ENCODE measurements at places on chromosomes 6 and 20.

DNA sequence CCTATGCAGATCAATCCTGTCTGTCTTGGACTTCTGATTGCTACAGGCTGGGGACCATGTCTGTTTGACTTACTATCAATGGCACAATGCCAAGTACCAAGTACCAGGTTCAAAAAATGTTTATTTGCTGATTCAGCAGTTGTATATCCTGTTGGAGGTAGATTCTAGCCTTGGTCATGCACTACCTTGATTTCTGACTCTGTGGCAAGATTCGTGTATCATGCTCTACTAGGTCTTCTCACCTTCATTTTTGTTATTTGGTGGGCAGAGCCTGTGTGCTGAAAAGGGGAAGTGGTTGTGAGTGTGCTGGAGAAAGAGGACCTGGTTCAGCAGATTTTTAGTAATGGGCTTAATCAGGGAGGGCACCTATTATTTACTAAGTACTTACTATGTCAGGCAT lies 192.4 kb upstream of the MYLIP start:
- DNase-seq: no peak

DNA sequence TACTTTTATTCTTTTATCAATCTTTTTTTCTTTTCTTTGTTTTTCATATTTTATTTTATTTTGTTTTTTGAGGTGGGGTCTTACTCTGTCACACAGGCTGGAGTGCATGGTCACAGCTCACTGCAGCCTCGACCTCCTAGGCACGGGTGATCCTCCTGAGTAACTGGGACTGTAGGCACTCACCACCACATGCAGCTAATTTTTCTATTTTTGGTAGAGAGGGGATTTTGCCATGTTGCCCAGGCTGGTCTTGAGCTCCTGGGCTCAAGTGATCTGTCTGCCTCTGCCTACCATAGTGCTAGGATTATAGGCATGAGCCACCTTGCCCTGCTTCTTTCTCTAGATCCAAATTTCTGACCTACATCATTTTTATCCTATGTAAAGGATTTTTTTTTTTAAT lies 153.2 kb downstream of the CDKAL1 start:
- DNase-seq: no peak

GRCh38 chr6:101595276-101595675 lies 201.8 kb downstream of the GRIK2 start:
- DNase-seq: no peak

- no peak for DNase-seq
Measured at GRCh38 chr6:3695065-3695817, 56.3 kb downstream of the PXDC1 start.

DNA sequence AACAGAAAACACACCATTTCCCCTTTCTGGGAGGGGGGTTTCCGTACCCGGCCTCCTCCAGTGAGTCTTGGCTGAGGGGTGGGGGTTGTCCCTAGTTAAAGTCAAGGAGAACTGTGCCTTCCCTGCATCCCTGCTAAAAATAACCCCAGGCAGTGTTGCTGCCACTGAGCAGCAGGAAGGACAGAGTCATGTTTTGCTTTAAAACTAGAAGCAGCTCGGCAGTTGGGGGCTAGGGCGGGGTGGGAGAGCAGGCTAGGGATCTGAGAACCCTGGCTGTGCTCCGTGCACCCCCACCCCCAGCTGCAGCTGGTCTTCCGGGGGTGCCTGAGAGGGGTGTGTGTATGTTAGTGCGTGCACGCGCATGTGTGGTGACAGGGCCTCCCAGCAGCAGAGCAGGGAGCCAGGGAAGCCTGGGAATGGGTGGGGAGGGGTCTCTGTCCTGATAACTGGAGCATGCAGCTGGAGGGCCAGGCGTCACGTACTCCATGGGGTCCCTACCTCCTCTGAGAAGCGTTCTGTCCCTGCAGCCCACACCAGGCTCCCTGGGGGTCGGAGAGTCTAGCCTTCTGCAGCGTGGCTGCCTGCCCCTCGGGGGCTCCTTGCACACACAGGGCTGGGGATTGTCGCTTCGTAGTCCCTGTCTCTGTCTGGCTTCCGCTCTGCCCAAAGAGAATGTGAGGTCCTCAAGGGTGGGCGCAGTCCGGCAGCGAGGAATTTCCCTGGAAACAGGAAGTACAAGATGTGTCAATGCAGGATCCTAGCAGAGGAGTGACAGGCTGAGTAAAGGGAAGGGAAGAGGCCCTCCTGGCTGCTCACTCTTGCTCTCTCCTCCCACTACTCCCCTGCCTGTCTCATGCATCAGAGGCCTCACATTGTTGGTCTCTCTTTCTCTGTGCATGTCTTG lies 16.8 kb upstream of the ARMC12 start:
- DNase-seq: no peak

DNA sequence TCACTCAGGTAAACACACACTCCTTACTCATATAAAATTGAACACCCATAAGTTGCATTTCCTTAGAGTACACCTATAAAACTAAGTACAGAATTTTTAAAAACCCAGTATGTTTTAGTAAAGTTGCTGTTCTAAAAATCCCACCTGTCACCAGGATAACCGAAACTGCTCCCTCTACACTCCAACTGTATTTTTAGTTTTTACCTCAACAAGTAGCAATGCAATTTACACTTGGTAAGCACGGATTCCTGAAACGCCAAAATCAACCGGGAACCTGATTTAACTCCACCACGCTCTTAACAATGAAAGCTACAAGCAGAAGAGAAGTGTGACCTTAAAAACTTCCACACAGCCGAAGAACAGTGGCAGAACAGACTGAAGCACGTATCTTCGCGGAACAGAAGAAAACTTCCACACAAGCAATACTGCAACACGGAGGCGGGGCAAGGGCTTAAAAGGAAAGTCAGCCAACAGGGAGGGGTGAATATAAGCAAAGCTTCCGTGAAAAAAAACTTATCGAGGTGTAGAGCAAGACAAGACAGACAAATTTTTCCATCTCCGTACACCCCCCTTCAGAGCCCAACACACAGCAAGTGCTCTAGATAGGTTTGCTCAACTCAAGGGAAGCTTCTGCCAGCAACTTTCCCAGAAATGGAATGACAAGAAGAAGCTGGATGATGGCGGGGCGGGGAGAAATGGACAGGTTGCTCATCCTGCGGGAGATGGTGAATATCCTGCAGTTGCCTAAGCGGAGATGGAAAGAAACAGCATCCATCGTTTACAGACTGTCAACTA lies 1.4 kb downstream of the STAU1 start:
- DNase-seq: no peak

DNA sequence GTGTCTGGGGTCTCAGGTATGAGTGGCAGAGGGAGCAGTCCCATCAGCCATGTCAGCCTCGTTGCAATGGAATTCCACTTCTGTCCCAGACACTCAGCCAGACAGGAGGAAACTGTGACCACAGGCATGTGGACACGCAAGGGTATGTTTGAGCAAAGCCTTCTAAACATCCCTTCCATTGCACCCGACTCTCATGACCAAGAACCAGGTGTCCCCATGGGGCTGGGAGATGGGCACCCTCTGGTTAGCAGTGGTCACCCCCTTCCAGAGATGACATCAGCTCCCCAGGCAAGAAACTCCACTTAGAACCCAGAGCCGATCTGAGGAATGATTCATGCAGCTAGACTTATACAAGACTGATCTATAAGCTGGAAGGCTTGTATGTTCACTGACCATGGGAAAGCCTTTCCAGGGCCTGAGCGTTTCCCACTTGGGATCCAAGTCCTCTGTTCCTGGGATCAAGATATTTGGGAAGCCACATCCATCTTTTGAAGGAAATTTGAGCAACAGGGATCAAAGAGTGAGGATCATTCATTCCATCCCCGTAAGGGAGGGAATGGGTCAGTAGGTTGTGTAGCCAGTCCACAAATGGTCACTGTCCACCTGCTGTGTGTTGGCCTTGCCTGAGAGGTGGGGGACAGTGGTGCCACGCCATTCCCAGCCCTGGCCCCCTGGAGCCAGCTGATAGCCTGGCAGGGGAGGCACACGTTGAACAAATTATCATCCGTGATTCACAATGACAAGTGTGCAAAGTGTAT lies 3.9 kb upstream of the MRGBP start:
- DNase-seq: no peak
